ENCODE measurements at places on chromosomes 16 and 17. TPM values are rescaled to one million over a fixed set of nuclear protein-coding genes. Genes with fewer than 3 reads are reported as not detected.

- no peak overlapping the region for H3K4me3 ChIP-seq
- no peak overlapping the region for H3K27ac ChIP-seq
- peaks cover 38% of the 10 kb centered on the region for H3K4me1 ChIP-seq
- peaks cover 28% of the 10 kb centered on the region for H3K36me3 ChIP-seq
These were observed 27.5 kb downstream of the CEP295NL start for GRCh38 chr17:78875363-78876093.

DNA sequence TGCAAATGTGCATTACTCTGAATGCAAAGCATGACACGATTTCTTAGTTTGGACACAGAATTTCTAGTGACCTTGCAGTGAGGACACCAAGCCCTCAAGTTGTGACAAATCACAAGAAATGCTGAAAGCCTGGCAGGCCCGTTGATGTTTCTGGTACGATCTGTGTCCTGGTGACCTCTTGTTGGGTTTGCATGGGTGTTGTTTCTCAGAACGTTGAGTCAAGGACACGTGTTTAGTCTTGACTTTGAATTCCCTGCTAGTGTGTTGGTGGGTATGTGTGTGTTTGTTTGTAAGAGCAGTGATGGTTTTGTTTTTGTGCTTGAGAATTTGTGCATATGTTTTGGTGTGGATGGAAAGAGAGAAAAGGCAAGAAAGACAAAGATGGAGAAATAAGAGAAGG is 37.8 kb upstream of the MAF start:
- no peaks in the 10 kb centered on the region for H3K27me3 ChIP-seq
- DNase-seq = no peak
- H3K36me3 ChIP-seq = no peaks in the 10 kb centered on the region
- H3K4me3 ChIP-seq = no peak overlapping the region
- H3K4me1 ChIP-seq = peaks cover 11% of the 10 kb centered on the region

DNA sequence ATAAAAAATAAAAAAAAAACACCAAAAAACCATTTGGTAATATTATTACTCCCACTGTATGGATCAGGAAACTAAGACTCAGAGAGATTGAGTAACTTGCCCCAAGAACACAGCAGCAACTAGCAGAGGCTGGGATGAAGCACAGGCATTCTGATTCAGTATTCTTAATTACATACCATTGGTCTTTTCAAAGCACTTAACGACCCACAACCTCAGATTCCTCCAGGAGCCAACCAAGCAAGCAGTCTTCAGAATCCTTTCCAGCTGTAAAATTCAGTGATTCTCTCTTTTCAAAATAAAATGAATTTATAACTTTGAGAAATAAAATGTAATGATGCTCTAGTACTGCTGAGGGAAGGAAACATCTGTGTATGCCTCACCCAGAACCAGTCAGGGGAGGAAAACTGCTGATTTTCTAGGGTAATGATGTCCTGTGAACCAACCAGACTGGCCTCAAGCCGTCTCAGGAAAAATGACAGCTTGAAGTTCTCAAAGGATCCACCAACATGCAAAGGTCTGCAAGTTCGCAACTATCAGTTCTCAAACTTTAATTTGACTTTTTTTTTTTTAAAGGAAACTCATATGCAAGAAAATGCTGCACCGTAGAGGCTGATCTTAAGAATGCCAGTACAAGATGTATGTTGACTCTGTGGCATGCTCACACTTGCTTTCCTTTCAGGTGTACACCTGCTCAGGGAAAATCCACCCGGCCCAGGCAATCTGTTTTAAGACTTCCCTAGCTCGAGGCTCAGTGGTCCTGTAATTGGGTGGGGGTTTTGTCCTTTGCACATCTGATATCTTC is 9.0 kb downstream of the CUEDC1 start:
- DNase-seq = no peak
- peaks cover 81% of the 10 kb centered on the region for H3K4me1 ChIP-seq
- no peaks in the 10 kb centered on the region for H3K27me3 ChIP-seq
- peak overlapping the region; percentile 47 for H3K4me3 ChIP-seq

DNA sequence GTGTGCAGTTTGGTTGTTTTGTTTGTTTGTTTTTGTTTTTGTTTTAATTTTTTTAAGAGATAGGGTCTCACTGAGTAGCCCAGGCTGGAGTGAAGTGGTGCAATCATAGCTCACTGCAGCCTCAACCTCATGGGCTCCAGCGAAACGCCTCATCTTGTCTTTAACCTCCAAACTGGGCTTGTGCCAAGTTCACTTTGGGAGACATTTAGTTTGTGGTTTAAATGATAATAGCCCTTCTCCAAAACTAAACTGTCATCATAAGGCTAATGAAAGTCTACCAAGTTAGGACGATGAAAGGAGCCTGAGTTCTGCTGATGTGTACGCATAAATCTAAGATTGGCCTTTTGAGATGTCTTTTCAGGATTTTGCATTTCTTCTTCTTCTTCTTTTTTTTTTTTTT is 6.5 kb upstream of the CARD14 start:
- H3K27ac ChIP-seq = no peak overlapping the region
- no peaks in the 10 kb centered on the region for H3K27me3 ChIP-seq
- H3K36me3 ChIP-seq = no peaks in the 10 kb centered on the region
- no peak for DNase-seq

GRCh38 chr17:18860161-18860972 is 2.4 kb downstream of the PRPSAP2 start:
- no peak overlapping the region for H3K4me3 ChIP-seq
- no peaks in the 10 kb centered on the region for H3K27me3 ChIP-seq
- DNase-seq = no peak
- H3K27ac ChIP-seq = no peak overlapping the region
- peaks cover 39% of the 10 kb centered on the region for H3K4me1 ChIP-seq

DNA sequence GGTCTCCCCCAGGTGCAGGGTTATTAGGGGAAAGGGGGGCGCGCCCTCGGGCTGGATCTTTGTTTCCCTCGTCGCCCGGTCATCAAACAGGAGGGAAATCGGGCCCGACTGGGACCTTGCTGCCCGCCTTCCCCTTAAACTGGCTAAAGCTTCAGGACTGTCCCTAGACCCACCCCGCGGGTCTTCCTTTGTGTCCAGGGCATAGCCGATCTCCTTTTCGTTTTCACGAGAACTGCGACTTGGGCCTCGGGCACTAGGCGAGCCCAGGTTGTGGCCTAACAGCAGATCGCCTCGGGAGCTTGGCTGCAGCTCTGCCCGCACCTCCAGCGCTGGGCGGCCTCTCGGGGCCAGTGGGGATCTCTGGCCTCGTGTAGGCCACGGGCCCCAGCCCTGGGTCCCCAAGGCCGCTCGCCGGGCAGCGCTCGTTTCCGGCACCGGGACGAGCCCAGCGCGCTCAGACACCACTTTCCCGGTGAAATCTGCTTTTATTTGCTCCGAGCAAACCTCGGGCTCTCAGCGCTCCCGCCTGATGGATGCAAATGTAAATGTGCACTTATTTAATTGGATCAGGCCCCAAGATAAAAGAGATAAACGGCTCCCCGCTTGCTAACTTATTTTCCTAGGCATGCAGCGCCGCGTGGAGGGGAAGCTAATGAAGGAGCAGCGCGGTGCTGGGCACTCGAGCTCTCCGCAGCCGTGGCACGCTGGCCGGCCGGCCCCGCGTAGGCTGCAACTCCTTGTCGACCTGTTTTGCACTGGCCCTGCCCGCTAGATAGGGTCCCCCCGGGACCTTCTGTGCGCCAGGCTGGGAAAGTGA is 7.8 kb downstream of the IRX5 start:
- peak overlapping the region; percentile 68 for H3K4me3 ChIP-seq
- H3K4me1 ChIP-seq = peaks cover 30% of the 10 kb centered on the region
- H3K27me3 ChIP-seq = peaks cover 83% of the 10 kb centered on the region
- no peaks in the 10 kb centered on the region for H3K36me3 ChIP-seq

DNA sequence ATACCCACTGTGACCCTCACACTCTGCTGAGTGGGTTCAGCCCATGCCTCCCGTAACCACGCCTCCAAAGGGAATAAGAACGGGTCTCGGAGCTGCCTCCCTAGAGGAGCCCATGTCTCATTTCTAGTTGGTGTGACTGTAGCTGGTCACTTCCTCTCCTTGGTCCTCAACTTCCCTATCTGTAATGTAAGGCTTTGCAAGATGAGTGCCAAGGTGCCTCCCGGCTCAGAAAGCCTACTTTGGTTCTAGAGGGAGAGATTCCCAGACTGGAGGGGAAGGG is 20.8 kb downstream of the C16orf74 start:
- H3K36me3 ChIP-seq = no peaks in the 10 kb centered on the region
- H3K4me1 ChIP-seq = no peaks in the 10 kb centered on the region
- no peak overlapping the region for H3K27ac ChIP-seq
- no peak overlapping the region for H3K4me3 ChIP-seq

DNA sequence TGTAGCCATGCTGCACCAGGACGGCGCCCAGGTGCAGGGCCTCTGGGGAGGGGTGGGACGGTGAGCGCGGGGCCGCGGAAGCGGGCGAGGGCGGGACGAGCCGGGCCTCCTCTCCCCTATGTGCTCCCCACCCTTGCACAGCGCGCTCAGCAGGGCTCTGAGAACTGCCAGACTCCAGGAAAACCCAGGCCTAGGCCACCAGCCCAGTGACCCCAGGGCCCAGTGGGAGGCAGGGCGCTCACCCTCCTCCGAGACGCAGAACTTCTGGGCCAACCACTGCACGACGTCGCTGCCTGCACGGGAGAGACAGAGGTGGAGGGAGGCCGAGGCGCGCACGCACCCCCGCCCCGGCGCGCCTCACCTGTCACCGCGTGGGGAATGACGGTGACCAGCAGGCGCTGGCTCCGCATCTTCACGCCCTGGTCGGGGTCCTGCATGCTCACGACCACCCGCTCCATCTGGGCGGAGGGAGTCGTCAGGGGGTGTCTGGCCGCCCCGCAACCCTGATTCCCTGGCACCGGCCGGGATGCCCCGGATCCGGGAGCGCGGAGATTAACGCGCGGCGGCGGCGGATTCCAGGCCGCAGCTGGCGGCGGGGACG is 603 bp downstream of the RGS11 start:
- H3K36me3 ChIP-seq = no peaks in the 10 kb centered on the region
- no peak for DNase-seq
- H3K4me3 ChIP-seq = peak overlapping the region; percentile 58
- H3K4me1 ChIP-seq = peaks cover 8% of the 10 kb centered on the region
- H3K27ac ChIP-seq = no peak overlapping the region

DNA sequence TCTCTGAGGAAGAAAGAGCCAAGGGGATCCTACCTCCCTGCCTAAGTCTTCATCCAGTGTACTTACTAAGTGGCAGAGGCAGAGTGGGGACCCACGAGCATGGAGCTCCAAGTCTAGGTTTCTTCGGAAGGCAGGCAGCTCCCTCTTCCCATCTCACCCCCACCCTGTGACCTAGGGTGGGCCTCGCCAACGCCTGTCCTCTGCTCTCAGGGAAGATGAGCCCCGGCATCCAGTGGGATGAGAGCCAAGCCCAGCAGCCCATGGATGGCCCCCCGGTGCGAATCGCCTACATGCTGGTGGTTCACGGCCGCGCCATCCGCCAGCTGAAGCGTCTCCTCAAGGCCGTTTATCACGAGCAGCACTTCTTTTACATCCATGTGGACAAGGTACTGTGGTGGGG is 8.3 kb downstream of the XYLT2 start:
- H3K36me3 ChIP-seq = peaks cover 64% of the 10 kb centered on the region
- no peak for DNase-seq
- no peak overlapping the region for H3K27ac ChIP-seq

DNA sequence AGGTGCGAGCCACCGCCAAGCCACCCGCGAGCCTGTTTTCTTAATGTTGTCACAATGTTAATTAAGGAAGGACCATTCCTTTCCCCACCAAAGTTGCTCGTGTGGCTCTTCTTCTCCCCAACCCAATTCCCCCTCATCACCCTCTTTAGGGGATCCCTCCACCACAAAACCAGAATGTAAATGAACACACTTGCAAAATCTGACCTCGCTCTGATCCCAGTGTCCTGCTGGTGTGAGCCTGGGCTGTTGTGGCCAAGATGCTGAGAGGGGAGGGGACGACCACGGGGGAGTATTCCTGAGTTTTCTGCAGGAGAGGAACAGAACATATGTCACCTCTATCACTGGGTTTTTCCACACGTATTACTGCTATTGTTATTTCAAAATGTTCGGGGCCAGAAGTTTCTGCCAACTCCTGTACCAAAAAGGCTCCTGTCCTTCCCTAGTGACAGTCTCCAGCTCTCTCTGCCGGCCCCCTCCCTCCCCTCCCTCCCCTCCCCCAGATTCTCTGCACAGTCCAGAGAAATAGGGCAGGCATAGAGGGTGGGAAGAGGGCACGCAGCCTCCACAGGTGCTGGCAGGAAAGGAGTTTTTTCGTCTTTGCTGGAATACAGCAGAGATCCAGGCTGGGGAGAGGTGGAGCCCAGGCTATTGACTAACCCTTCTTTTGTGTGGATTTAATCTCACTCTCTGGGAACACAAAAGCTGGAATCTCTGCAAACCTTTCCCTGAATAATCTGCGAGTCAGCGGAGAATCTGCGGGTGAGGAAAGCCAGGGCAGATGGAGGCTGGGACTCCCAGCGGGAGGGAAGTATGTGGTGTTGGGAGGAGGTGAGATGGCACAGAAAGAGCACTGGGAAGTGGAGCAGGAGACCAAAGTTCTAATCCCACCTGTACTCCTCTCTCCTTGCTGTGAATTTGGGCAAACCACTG is 4.5 kb upstream of the CA4 start:
- H3K27ac ChIP-seq = no peak overlapping the region
- DNase-seq = no peak
- no peak overlapping the region for H3K4me3 ChIP-seq
- H3K36me3 ChIP-seq = no peaks in the 10 kb centered on the region
- peaks cover 49% of the 10 kb centered on the region for H3K27me3 ChIP-seq
- peaks cover 36% of the 10 kb centered on the region for H3K4me1 ChIP-seq

WNT9B gene
- total RNA-seq = 0.80 TPM

SLC16A13 gene
- total RNA-seq = 9.9 TPM

PPP1R27 gene
- not detected for total RNA-seq

GCGR gene
- total RNA-seq = not detected

GLYR1 gene
- 89.3 TPM for total RNA-seq

CCL8 gene
- 1.6 TPM for total RNA-seq
